ENCODE measurements at places on chromosomes 3 and 15.

- H3K4me3 ChIP-seq = no peak overlapping the region
- H3K27ac ChIP-seq = no peak overlapping the region
- H3K27me3 ChIP-seq = peaks cover 87% of the 10 kb centered on the region
- no peak for DNase-seq
- H3K36me3 ChIP-seq = peaks cover 4% of the 10 kb centered on the region
These were observed 1.1 kb downstream of the SLC6A1 start for GRCh38 chr3:10993729-10994065.

DNA sequence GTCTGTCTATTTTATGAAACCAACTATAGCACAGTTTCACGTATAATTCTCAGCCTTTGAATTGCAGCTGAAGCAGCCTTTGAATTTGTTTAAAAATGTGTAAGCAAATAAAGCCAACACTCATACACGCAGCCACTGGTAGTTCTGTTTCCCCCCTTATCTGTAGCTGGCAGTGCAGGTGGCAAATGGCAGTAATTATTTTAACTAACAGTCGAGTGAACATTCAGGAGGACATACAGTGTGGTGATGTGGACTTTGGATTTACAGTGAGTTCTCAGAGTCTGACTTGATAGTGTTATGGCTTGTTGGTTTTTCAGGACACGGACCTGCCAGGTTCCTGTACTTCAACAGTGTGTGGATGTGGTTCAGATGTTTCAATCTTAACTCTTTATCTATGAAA is 64.0 kb upstream of the SKOR1 start:
- no peaks in the 10 kb centered on the region for H3K27me3 ChIP-seq
- no peak overlapping the region for H3K4me3 ChIP-seq
- H3K27ac ChIP-seq = peak overlapping the region; percentile 27
- DNase-seq = no peak

- H3K4me3 ChIP-seq = no peak overlapping the region
- peaks cover 3% of the 10 kb centered on the region for H3K4me1 ChIP-seq
- no peaks in the 10 kb centered on the region for H3K36me3 ChIP-seq
- H3K27me3 ChIP-seq = peaks cover 46% of the 10 kb centered on the region
- no peak overlapping the region for H3K27ac ChIP-seq
These were observed 121.7 kb upstream of the DLG1 start for GRCh38 chr3:197420115-197420514.

GRCh38 chr3:23668430-23668904 is 137.3 kb upstream of the UBE2E1 start:
- no peak for DNase-seq
- H3K27ac ChIP-seq = no peak overlapping the region
- H3K4me3 ChIP-seq = no peak overlapping the region
- H3K4me1 ChIP-seq = no peaks in the 10 kb centered on the region

- H3K4me3 ChIP-seq = peak overlapping the region; percentile 19
- H3K27me3 ChIP-seq = no peaks in the 10 kb centered on the region
- no peak overlapping the region for H3K27ac ChIP-seq
- peak; percentile 58 for DNase-seq
These were observed 16.3 kb upstream of the JMJD7 start for GRCh38 chr15:41811432-41812195.

DNA sequence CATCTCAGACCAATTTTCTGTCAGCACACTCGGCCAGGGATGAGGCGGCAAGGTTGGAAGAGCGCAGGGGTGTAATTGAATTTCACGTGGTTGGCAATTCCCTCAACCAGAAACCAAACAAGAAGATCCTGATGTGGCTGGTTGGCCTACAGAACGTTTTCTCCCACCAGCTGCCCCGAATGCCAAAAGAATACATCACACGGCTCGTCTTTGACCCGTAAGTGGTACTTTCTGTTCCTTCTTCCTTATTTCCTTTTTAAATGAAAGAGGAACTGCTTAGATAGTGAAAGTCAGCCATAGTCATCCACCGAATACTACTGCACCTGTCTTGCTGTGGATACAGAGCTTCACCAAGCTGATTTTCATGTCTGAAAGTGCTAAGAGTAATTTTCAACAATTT is 60.1 kb downstream of the SGO1 start:
- H3K4me3 ChIP-seq = no peak overlapping the region
- no peak for DNase-seq
- H3K27me3 ChIP-seq = no peaks in the 10 kb centered on the region

- H3K4me3 ChIP-seq = no peak overlapping the region
- H3K27me3 ChIP-seq = no peaks in the 10 kb centered on the region
- no peak for DNase-seq
- peaks cover 12% of the 10 kb centered on the region for H3K4me1 ChIP-seq
These were observed 10.5 kb downstream of the BNIP2 start for GRCh38 chr15:59678620-59679019.

GRCh38 chr3:156630773-156631093 is 43.7 kb upstream of the TIPARP start:
- DNase-seq = no peak
- no peak overlapping the region for H3K27ac ChIP-seq
- H3K27me3 ChIP-seq = no peaks in the 10 kb centered on the region
- no peaks in the 10 kb centered on the region for H3K36me3 ChIP-seq

- H3K4me1 ChIP-seq = peaks cover 2% of the 10 kb centered on the region
- no peak for DNase-seq
- peaks cover 26% of the 10 kb centered on the region for H3K27me3 ChIP-seq
- H3K36me3 ChIP-seq = no peaks in the 10 kb centered on the region
These were observed 24.8 kb downstream of the AADAC start for GRCh38 chr3:151838574-151839312.

GRCh38 chr15:61205346-61205921 is 23.7 kb downstream of the RORA start:
- no peaks in the 10 kb centered on the region for H3K36me3 ChIP-seq
- H3K4me3 ChIP-seq = no peak overlapping the region
- peaks cover 22% of the 10 kb centered on the region for H3K27me3 ChIP-seq
- H3K27ac ChIP-seq = no peak overlapping the region

DNA sequence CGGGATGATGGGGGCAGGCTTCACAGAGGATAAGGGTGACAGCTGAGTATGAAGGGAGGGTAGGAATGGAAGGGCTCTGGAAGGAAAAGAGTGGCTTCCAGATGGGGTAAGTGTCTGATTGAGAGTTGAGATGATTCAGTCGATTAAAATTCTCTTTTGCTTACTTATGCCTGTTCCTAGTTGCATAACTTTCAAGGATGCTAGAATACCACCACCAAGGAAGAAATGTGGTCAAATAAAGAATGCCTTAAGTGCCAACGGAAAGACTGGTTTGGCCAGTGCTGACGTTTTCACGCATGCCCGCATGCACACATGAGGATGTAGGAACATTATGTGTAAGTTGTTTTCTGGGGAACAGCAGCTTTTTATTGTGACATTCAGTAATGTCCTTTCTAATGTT is 263.4 kb upstream of the WNT5A start:
- peaks cover 6% of the 10 kb centered on the region for H3K27me3 ChIP-seq
- no peak for DNase-seq
- H3K4me3 ChIP-seq = no peak overlapping the region
- H3K4me1 ChIP-seq = no peaks in the 10 kb centered on the region

GRCh38 chr15:55770806-55771205 is 27.9 kb upstream of the PRTG start:
- DNase-seq = no peak
- no peak overlapping the region for H3K4me3 ChIP-seq
- peaks cover 28% of the 10 kb centered on the region for H3K27me3 ChIP-seq
- H3K27ac ChIP-seq = no peak overlapping the region
- peaks cover 5% of the 10 kb centered on the region for H3K4me1 ChIP-seq
- no peaks in the 10 kb centered on the region for H3K36me3 ChIP-seq

DNA sequence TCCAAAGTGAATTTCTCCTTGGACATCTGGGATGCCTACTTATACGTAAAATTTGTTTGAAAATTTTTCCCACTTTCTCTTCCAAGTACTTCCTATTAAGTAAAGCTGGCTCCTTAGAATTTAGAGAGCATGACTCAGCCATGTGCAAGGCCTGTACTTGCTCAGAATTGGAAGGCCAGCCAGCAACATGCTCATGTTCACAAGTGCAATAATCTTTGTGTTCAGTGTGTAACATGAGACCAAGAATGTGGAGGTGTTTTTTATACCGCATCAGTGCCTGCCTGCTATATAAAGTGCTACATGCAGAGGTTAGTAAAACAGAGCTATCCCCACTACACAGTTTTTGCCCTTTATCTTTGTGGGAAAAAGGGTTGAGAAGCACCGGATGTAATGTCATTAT is 151.9 kb upstream of the FEZF2 start:
- no peaks in the 10 kb centered on the region for H3K4me1 ChIP-seq
- no peaks in the 10 kb centered on the region for H3K27me3 ChIP-seq
- no peak for DNase-seq
- no peak overlapping the region for H3K27ac ChIP-seq

- no peaks in the 10 kb centered on the region for H3K27me3 ChIP-seq
- H3K4me1 ChIP-seq = peaks cover 54% of the 10 kb centered on the region
- no peak for DNase-seq
- H3K36me3 ChIP-seq = peaks cover under 1% of the 10 kb centered on the region
These were observed 6.6 kb downstream of the STIMATE start for GRCh38 chr3:52890735-52891134.

GRCh38 chr15:63332367-63333124 is 49.1 kb downstream of the CA12 start:
- H3K36me3 ChIP-seq = peaks cover 4% of the 10 kb centered on the region
- H3K27ac ChIP-seq = no peak overlapping the region
- peaks cover 3% of the 10 kb centered on the region for H3K4me1 ChIP-seq
- DNase-seq = no peak

DNA sequence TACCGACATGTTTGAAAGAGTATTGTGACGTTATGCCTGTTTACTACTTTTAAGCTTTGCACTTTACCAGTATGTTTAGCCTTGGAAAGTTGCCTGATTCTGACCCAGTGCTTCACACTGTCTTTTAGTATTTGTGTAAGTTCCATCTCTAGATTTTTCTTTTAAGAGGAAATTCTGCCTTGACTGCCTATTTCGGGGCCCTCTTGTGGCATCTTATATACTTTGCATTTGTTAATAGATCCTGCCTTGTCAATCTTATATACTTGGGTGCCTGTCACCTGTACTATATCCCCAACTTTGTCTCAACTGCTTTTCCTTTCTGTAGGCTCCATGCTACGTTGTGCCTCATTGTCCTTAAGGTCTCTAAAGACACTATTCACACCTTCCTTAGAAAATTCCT is 244.6 kb downstream of the STXBP5L start:
- DNase-seq = no peak
- no peak overlapping the region for H3K27ac ChIP-seq
- no peaks in the 10 kb centered on the region for H3K36me3 ChIP-seq
- H3K4me3 ChIP-seq = no peak overlapping the region

DNA sequence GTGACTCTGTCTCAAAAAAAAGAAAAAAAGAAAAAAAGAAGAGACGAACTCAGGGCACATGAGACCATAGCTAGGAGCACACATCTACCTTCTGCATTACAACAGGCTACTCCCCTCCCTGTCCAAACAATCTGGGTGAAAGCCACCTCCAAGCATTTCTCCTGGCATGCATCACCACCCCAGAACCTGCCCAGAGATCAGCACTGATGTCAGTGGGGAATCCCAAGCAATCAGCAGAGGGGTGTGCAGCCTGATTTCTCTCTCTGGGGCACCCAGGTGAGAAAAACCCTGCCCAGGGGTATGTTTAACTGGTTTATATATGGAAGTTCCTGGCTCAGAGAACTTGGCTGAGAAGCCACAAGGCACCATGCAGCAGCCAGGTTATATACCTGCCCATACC is 59.4 kb downstream of the CDC25A start:
- H3K27ac ChIP-seq = no peak overlapping the region
- H3K4me1 ChIP-seq = no peaks in the 10 kb centered on the region
- DNase-seq = no peak
- H3K36me3 ChIP-seq = no peaks in the 10 kb centered on the region
- H3K4me3 ChIP-seq = no peak overlapping the region

- H3K36me3 ChIP-seq = no peaks in the 10 kb centered on the region
- H3K27ac ChIP-seq = peak overlapping the region; percentile 59
- no peaks in the 10 kb centered on the region for H3K27me3 ChIP-seq
- H3K4me1 ChIP-seq = peaks cover 16% of the 10 kb centered on the region
- no peak overlapping the region for H3K4me3 ChIP-seq
These were observed 161.3 kb downstream of the KLF13 start for GRCh38 chr15:31487811-31488436.

DNA sequence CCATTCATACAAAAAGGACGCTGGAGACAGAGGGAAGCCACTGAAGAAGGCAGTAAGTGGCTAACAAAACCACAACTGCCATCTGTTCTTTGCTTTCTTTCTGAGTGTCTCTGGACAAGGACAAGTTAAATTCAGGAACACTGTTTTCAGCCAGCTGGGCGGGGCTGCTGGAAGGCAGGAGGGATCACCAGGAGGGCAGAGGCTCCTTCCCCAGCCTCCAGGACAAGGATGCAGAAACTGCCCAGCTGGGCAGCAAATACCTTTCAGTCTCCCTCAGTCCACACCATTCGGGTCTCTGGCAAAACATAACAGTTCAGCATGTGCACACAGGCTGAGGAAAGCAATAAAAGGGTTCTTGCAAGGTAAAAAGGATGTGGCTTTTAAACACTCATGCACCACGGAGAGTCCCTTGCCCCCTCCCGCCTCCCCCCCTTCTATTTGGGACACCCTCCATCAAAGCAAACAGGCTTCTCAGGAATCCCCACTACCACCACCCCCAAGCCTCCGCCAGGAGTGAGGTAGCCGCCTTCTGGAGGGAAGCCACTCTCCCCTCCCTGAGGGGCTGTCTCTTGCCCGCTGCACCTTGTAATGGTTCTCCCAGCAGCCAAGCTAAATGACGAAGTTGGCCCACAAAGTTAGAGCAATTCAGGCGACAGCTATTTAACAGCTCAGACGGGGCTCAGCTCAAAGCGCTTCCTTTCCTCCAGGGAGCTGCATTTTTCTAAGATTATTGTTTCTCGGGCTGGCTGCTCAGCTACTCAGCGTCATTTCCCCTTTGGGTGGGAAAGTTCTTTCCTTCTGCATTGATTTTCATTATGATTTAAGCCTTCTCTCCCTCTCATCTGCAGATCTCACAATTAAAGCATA is 3.8 kb downstream of the HEG1 start:
- no peaks in the 10 kb centered on the region for H3K27me3 ChIP-seq

GRCh38 chr3:83131236-83131635 is 1369.8 kb upstream of the GBE1 start:
- H3K27me3 ChIP-seq = no peaks in the 10 kb centered on the region
- H3K27ac ChIP-seq = no peak overlapping the region
- DNase-seq = no peak
- H3K4me1 ChIP-seq = no peaks in the 10 kb centered on the region
- H3K4me3 ChIP-seq = no peak overlapping the region

- peaks cover 16% of the 10 kb centered on the region for H3K4me1 ChIP-seq
- H3K27ac ChIP-seq = peak overlapping the region; percentile 34
- peaks cover 8% of the 10 kb centered on the region for H3K36me3 ChIP-seq
- no peak overlapping the region for H3K4me3 ChIP-seq
These were observed 39.9 kb downstream of the DENND4A start for GRCh38 chr15:65752151-65752700.

DNA sequence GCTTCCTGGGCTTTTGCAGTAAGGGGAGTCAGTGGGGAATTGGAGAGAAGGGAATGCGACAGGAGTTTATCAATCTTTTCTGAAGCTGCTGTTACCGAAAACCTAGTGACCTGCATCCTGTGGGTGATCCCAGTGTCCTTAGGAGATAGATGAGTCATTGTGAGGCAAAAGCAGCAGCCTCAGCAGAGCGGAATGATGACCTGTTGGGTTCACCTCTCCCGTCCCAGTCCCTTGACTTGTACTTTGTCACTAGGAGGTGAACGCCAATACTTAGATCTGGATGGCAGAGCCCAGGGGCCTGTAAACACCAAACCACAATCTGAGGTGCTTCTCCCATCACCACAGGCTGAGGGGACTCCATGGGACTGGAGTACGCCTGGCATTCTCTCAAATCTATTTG is 17.9 kb downstream of the CDAN1 start:
- H3K4me3 ChIP-seq = no peak overlapping the region
- peak overlapping the region; percentile 19 for H3K27ac ChIP-seq
- H3K4me1 ChIP-seq = peaks cover 3% of the 10 kb centered on the region
- H3K36me3 ChIP-seq = peaks cover 6% of the 10 kb centered on the region
- no peaks in the 10 kb centered on the region for H3K27me3 ChIP-seq

- H3K27ac ChIP-seq = no peak overlapping the region
- H3K4me3 ChIP-seq = no peak overlapping the region
- no peaks in the 10 kb centered on the region for H3K4me1 ChIP-seq
- H3K36me3 ChIP-seq = no peaks in the 10 kb centered on the region
- H3K27me3 ChIP-seq = no peaks in the 10 kb centered on the region
These were observed 473.3 kb downstream of the OTOL1 start for GRCh38 chr3:161969867-161970266.
